ENCODE measurements at places on chromosomes 7 and 10. TPM values are rescaled to one million over a fixed set of nuclear protein-coding genes. Genes with fewer than 3 reads are reported as not detected.
A peak's percentile ranks its signal among the peaks of the same experiment; 100 is the strongest.

The C10orf95 gene
- total RNA-seq: not detected

The GPNMB gene
- 23.2 TPM for total RNA-seq

The NPFFR1 gene
- not detected for total RNA-seq

The BTBD16 gene
- 0.32 TPM for total RNA-seq

The AEBP1 gene
- total RNA-seq: 11.9 TPM

The TMEM229A gene
- not detected for total RNA-seq

DNA sequence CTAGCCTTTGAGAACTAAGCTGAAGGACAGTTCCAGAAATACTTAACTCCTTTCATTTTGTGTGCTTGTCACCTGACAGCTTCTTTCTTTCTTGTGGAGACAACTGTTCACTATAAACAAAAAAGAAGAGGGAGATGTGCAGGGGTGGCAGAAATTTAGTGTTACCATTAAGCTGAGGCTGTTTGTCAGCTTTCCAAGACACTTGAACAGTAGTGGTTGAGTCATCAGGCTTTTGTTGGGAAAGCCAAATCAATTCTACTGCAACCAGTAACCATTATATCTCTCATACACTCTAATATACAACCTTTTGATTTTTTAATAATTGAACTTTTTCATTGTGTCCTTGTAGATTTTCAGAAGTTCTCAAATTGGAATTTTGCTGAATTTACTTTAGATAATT is 75.3 kb downstream of the POLL start:
- no peak for DNase-seq

- no peak for DNase-seq
Measured at GRCh38 chr7:150990416-150991186, at the start of gene NOS3. TSS of gene NOS3 (plus strand) at chr7:150991017. CDS start at chr7:150993804, 2,787 bp downstream.

DNA sequence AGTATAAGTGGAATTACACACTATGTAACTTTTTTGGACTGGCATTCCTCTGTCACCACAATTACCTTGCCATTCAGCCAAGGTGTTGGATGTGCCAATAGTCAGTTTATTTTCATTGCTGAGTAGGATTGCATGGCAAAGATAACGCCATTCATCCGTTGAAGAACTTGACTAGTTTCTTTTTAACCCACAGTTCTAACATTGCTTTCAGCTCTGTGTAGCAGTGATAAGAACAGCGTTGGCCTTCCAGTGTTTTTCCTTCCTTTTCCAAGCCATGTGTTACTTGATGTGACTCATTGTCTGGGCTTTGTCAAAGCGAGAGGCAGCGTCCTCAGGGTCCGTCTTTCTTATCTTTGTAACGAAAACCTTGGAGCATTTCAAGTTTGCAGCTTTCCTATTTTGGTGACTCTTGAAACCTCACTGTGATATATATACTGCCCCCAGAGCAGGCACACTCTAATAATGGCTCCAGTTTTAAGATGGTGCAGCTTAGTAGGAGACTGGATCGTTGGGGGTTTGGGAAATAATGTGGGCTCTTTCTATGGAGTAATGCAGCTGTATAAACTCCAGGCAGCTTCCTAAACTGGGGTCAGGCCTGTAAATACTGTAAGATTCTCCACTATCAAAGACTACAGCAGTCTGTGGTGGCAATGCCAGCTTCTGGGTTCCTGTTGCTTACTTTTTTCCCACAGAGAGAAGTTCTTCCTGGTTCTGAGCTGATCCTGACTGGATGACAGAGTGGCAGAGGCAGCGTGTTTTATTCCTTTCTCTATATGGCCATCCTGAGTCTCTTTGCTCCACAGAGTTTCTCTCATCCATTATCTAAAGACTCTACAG is 41.7 kb downstream of the AKR1E2 start:
- no peak for DNase-seq

DNA sequence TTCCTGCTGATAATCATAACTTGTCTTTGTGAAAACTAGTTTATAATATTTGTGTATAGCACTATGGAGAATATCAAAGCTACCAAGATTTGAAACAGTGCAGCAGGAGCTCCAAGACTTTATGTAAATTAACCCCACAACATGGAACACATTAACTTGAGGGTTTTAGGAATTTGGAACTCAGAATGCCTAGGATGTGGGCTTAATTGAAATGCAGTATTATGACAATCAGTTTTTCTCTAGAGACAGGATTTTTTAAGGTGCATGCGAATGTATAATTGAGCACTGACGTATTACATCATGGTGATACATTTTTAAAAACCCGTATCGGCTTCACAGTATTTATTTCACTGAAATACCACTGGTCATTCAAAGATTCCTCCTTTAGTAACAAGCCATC is 313.1 kb upstream of the DGKB start:
- DNase-seq: no peak

GRCh38 chr10:132696728-132697577 is 89.0 kb downstream of the NKX6-2 start:
- peak; percentile 45 for DNase-seq

Measured in psoas muscle (tissue), 8 donors.